T-helper 2 cell treated with Interferon-gamma antibody and Interleukin-4, amounts not matched to agents 5 μg/mL and 100 μg/mL, for 36 hours (primary cell): ENCODE measurements at places on chromosomes 13 and 19.
A peak's percentile ranks its signal among the peaks of the same experiment; 100 is the strongest.

DNA sequence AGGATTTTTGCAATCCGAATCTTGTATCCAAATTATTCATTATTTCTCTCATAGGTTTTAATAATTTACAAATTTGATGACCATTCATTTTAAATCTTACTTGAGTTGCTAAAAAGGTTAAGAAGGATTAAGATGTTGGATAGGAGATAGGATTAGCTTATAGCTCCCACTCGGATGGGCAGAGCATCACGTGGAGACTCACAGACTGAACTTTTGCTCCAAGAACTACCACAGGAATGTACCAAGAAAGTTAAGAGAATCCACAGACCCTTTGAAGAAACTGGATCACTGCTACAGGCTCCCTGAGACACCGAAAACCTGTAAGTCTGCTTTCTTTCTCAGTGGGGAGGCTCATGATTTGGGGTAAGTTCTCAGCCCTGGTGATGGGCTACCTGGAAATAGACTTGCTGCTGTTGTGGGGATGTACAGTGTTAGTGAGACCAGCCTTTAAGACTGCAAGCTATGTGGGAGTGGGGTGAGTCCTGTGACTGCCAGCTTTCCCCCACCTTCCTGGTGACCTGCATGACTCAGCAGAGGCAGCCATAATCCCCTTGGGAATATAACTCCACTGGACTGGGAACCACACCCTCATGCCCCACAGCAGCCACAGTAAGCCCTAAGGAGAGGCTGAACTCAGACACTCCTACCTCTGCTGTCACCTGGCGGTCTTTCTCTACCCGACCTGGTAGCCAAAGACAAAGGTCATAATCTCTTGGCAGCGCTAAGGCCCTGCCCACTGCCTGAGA lies 1458.0 kb downstream of the OLFM4 start:
- H3K27me3 ChIP-seq = no peaks in the 10 kb centered on the region
- no peak overlapping the region for H3K27ac ChIP-seq
- H3K4me1 ChIP-seq = no peaks in the 10 kb centered on the region
- H3K4me3 ChIP-seq = no peak overlapping the region
- no peak for DNase-seq
- H3K36me3 ChIP-seq = no peaks in the 10 kb centered on the region

DNA sequence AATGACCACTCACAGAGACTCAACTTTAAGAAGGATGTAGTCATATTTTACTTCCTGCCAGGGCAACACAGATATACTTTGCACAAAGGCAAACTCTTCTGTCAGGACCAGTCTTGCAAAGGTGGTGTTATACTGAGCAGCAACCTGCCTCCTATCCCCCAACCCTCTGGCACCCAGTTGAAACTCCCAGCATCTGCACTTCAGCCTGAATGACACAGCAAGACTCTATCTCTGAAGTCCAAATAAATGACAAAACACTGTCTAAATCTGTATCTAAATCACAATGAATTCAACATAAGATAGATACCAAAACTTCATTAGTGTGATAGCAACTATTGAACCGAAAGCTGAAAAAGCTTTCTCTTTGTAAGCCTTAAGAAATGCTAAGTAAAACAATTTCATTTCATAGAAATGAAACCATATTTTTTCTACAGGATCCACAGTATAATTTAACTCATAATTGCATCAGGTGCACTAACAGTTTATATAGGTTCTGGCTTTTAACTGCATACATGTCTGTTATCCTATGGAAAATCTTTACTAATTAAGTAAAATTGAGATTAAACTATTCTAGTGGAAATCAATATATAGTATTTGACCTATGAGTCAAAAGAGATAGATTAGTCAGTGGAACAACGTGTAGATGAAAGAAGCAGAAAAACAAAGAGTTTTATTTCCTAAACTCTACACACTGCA lies 163.7 kb downstream of the TBC1D4 start:
- no peaks in the 10 kb centered on the region for H3K27me3 ChIP-seq
- peak overlapping the region; percentile 100 for H3K27ac ChIP-seq
- peak; percentile 31 for DNase-seq
- peaks cover 13% of the 10 kb centered on the region for H3K36me3 ChIP-seq
- H3K4me1 ChIP-seq = peaks cover 61% of the 10 kb centered on the region
- H3K4me3 ChIP-seq = peak overlapping the region; percentile 83

DNA sequence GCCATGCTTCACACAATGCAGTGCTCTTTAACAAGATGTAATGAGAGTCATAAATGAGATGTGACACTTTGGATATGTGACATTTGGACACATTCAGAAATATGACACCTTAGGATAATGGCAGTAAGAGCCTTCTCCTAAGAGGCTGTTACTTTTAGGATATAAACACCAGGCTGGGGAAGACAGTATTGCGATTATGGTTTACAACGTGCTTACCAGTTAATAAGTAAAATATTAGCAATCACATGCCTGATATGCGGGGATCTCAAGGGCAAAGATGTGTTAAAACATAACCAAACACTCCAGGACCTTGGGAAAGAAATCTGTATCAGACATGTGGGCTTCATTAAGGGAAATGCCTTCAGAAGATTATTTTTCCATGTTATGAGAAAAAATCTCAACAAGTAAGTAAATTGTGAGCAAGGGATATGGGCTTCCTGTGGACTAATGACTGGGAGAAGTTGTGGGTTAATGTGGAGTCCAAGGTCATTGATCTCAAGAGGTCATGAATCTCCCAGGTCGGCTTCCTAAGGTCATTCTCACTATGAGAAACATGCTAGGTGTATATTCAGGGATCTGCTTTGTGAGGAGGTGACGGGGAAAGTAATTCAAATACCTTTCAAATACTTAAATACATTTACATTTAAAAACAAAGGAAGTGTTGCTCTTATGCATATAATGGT lies 105.3 kb downstream of the STARD13 start:
- no peak overlapping the region for H3K4me3 ChIP-seq
- no peaks in the 10 kb centered on the region for H3K4me1 ChIP-seq
- H3K36me3 ChIP-seq = no peaks in the 10 kb centered on the region

DNA sequence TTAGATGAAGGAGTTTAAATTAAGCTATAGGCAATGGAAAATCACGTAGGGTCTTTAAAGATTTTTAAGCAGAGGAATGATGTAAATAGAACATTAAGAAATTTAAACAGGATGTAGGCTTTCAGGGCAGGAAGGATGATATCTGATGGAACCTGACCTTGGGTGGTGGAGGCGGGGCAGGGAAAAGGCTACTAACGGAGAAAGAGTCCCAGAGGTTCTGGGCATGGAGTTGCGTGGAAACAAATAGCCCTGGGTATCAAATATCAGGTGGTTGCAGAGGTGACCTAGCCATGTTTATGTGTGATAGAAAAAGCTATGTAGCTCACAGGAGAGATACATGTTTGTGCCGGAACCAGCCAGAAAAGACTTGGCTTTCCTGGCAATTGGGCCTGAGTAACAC lies 7.8 kb upstream of the CDK8 start:
- no peaks in the 10 kb centered on the region for H3K4me1 ChIP-seq
- peaks cover 3% of the 10 kb centered on the region for H3K27me3 ChIP-seq
- no peak overlapping the region for H3K4me3 ChIP-seq

DNA sequence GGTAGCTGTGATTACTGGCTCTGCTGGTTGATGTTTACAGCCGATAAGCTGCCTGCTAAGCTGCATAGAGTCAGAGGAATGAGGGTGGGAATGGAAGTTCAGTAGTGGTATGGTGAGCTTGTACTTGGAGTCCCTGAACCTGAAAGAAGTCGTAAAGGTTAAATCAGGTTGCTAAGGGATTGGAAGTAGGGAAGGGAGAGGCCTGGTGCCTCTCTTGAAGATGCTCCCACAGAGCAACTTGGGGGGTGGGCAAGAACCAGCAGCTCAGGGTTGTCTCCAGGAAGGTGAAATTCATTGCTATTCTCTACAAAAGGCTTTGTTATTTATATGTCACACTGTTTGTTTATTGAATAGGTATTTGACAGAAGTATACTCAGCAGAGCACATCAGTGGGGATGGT lies 73.8 kb upstream of the OLFM4 start:
- DNase-seq = no peak
- no peak overlapping the region for H3K27ac ChIP-seq
- H3K36me3 ChIP-seq = no peaks in the 10 kb centered on the region
- H3K4me3 ChIP-seq = no peak overlapping the region
- no peaks in the 10 kb centered on the region for H3K27me3 ChIP-seq
- H3K4me1 ChIP-seq = no peaks in the 10 kb centered on the region

GRCh38 chr19:16587833-16588823 lies 15.9 kb upstream of the SLC35E1 start:
- H3K27me3 ChIP-seq = no peaks in the 10 kb centered on the region
- peaks cover 64% of the 10 kb centered on the region for H3K4me1 ChIP-seq
- peak; percentile 65 for DNase-seq
- peak overlapping the region; percentile 89 for H3K27ac ChIP-seq
- H3K4me3 ChIP-seq = peak overlapping the region; percentile 87

- H3K36me3 ChIP-seq = no peaks in the 10 kb centered on the region
- H3K4me3 ChIP-seq = no peak overlapping the region
- peaks cover 4% of the 10 kb centered on the region for H3K27me3 ChIP-seq
- H3K27ac ChIP-seq = no peak overlapping the region
- H3K4me1 ChIP-seq = no peaks in the 10 kb centered on the region
These were observed 195.8 kb downstream of the RAP2A start for GRCh38 chr13:97629601-97630272.

DNA sequence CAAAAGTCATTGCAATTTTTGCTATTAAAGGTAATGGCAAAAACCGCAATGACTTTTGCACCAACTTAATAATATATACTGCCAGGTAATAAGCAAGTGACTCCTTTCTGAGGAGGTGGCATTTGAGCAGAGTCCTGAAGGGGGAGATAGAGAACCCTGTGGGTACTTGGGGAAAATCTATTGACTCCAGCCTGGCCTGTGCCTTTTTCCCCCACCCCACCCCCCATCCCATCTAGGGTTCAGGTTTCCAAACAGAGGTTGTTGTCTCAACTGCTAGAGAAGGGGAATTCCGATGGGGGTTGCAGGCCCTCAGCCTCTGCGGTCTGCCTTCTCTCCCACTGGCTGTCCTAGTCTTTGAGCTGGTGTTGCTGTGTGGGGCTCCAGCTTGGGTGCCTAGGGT lies 11.5 kb downstream of the S1PR2 start:
- H3K4me1 ChIP-seq = peaks cover 2% of the 10 kb centered on the region
- no peak overlapping the region for H3K27ac ChIP-seq
- H3K27me3 ChIP-seq = no peaks in the 10 kb centered on the region
- DNase-seq = no peak

DNA sequence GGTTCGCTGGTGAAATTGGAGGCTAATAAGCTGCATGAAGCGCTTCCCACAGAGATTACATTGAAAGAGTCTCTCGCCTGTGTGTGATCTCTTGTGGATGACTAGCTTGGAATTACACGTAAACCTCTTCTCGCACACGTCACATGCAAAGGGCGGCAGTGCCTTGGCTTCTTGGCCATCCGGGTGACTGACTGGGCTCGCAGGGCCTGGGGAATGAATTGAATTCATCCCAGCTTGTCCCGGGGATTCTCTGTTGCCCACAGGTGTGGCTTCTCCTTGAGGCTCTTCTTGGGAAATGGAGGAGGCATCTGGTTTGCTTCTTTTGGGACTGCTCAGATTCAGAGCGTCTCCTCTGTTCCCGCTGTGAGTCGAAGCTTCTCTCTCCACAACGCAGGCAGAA lies 19.8 kb downstream of the ZSCAN5C start:
- H3K4me1 ChIP-seq = no peaks in the 10 kb centered on the region
- no peak overlapping the region for H3K27ac ChIP-seq
- H3K27me3 ChIP-seq = peaks cover 10% of the 10 kb centered on the region
- no peaks in the 10 kb centered on the region for H3K36me3 ChIP-seq

- peaks cover 39% of the 10 kb centered on the region for H3K4me1 ChIP-seq
- H3K4me3 ChIP-seq = no peak overlapping the region
These were observed 24.6 kb upstream of the BCL3 start for GRCh38 chr19:44723952-44724319.

GRCh38 chr13:84433024-84433423 lies 550.8 kb upstream of the SLITRK1 start:
- DNase-seq = no peak
- H3K27ac ChIP-seq = no peak overlapping the region
- H3K27me3 ChIP-seq = no peaks in the 10 kb centered on the region
- no peak overlapping the region for H3K4me3 ChIP-seq

- DNase-seq = no peak
- no peak overlapping the region for H3K27ac ChIP-seq
- peaks cover 7% of the 10 kb centered on the region for H3K36me3 ChIP-seq
- no peak overlapping the region for H3K4me3 ChIP-seq
- peaks cover 29% of the 10 kb centered on the region for H3K4me1 ChIP-seq
These were observed 1.4 kb upstream of the CIC start for GRCh38 chr19:42267644-42268141.

DNA sequence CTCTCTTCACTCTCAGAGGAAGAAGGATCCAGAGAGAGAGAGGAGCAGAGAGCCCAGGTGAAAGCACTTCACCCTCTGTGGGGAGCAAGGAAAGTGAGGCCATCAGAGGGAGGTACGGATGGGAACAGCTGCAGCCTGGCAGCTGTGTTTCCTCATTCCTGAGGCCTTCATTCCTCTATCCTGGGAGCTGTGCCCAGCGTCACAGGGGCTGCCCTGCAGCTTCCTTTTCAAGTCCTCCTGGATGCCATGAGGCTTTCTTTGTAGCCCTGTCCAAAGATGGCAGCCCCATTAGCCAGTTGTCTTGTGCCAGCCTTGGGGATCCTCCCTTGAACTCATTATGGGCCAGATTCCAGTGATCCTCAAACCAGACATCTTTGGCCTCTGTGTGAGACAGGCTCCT lies 76.8 kb upstream of the PCDH8 start:
- no peaks in the 10 kb centered on the region for H3K36me3 ChIP-seq
- no peaks in the 10 kb centered on the region for H3K4me1 ChIP-seq
- no peak overlapping the region for H3K4me3 ChIP-seq
- DNase-seq = no peak
- no peak overlapping the region for H3K27ac ChIP-seq
- no peaks in the 10 kb centered on the region for H3K27me3 ChIP-seq

DNA sequence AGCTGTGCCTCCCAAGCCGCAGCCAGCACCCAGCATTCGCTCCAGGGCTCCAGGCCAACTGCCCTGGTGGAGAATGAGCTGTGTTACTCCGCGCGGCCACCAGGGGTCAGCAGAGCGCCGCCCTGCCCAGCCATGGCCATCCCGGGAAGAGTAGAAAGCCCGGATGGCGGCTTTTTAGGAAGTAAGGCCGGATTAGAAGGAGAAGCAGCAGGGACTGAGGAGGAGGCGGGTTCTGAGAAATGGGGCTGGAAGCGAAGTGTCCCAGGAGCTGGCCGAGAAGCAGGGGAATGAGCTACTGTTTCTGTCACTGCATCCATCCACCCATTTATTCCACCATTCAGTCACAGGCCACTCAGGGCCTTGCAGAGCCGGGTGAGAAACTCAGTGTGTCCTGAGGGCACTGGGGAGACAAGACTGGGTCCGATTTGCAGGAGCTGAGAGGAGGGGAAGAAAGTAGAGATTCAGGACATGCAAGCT lies 6.6 kb upstream of the NPAS1 start:
- no peak overlapping the region for H3K4me3 ChIP-seq
- peaks cover 7% of the 10 kb centered on the region for H3K4me1 ChIP-seq
- peaks cover 14% of the 10 kb centered on the region for H3K27me3 ChIP-seq
- H3K36me3 ChIP-seq = no peaks in the 10 kb centered on the region

GRCh38 chr13:32264407-32264806 lies 50.8 kb downstream of the ZAR1L start:
- H3K36me3 ChIP-seq = peaks cover 23% of the 10 kb centered on the region
- H3K27ac ChIP-seq = no peak overlapping the region
- H3K27me3 ChIP-seq = no peaks in the 10 kb centered on the region
- DNase-seq = no peak
- no peak overlapping the region for H3K4me3 ChIP-seq
